Breast epithelium (tissue), 4 donors: ENCODE measurements at places on chromosomes 2 and 18. TPM values are rescaled to one million over a fixed set of nuclear protein-coding genes. Genes with fewer than 3 reads are reported as not detected.

The NEU4 gene
- total RNA-seq: 0.44 TPM

The CCL20 gene
- 6.7 TPM for total RNA-seq

The LHCGR gene
- 0.64 TPM for total RNA-seq

DNA sequence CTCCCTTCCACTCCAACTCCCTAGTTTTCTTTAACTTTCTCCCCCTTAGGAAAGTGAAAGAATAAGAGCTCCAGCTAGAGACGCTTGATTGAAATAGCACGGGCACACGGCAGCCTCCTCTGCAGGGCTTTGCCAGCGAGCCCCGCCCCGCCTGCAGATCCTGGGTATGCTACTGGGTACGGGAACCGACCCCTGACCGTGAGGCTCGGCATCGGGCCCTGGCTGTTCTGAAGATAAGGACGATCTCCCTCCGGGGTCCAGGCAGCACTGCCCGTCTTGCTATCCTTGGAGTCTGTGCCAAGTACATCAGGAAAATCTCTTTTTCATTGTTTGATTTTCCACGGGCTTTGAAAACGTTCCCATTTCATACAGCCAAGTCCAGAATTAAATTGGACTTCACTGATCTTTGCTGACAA lies 284.5 kb downstream of the MTX2 start:
- H3K27me3 ChIP-seq: no peaks in the 10 kb centered on the region
- H3K4me1 ChIP-seq: no peaks in the 10 kb centered on the region
- peak; percentile 54 for DNase-seq
- H3K27ac ChIP-seq: peak overlapping the region; percentile 79
- H3K36me3 ChIP-seq: no peaks in the 10 kb centered on the region

- no peak overlapping the region for H3K4me3 ChIP-seq
- no peaks in the 10 kb centered on the region for H3K4me1 ChIP-seq
- peak; percentile 89 for DNase-seq
- peak overlapping the region; percentile 82 for H3K27ac ChIP-seq
- H3K27me3 ChIP-seq: no peaks in the 10 kb centered on the region
- H3K36me3 ChIP-seq: no peaks in the 10 kb centered on the region
Measured at GRCh38 chr2:95260028-95261023, 13.9 kb upstream of the PROM2 start.

DNA sequence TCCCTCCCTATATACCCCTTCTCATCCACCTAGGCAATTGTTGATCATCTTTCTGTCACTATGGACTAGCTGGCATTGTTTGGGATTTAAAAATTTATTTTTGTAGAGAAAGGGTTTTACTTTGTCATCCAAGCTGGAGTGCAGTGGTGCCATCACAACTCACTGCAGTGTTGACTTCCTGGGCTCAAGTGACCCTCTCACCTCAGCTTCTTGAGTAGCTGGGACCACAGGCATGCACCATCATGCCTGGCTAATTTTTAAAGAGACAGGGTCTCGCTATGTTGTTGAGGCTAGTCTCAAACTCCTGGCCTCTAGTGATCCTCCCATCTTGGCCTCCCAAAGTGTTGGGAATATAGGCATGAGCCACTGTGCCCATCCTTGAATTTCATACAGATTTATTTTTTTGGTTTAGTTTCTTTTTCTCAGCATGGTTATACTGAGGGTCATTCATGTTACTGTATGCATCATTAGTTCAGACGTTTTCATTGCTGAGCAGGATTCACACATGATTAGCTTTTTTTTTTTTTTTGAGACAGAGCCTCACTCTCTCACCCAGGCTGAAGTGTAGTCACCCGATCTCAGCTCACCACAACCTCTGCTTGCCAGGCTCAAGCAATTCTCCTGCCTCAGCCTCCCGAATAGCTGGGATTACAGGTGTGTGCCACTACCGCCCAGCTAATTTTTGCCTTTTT lies 8.6 kb upstream of the PCARE start:
- no peak overlapping the region for H3K4me3 ChIP-seq
- no peaks in the 10 kb centered on the region for H3K27me3 ChIP-seq
- H3K27ac ChIP-seq: no peak overlapping the region

GRCh38 chr2:71784734-71785511 lies 331.6 kb downstream of the DYSF start:
- no peak overlapping the region for H3K4me3 ChIP-seq
- H3K36me3 ChIP-seq: no peaks in the 10 kb centered on the region
- no peaks in the 10 kb centered on the region for H3K4me1 ChIP-seq
- no peaks in the 10 kb centered on the region for H3K27me3 ChIP-seq
- H3K27ac ChIP-seq: no peak overlapping the region
- DNase-seq: peak; percentile 13

GRCh38 chr2:196372811-196373664 lies 201.7 kb upstream of the STK17B start:
- no peak overlapping the region for H3K27ac ChIP-seq
- H3K4me1 ChIP-seq: no peaks in the 10 kb centered on the region
- H3K36me3 ChIP-seq: no peaks in the 10 kb centered on the region
- no peaks in the 10 kb centered on the region for H3K27me3 ChIP-seq
- DNase-seq: no peak

DNA sequence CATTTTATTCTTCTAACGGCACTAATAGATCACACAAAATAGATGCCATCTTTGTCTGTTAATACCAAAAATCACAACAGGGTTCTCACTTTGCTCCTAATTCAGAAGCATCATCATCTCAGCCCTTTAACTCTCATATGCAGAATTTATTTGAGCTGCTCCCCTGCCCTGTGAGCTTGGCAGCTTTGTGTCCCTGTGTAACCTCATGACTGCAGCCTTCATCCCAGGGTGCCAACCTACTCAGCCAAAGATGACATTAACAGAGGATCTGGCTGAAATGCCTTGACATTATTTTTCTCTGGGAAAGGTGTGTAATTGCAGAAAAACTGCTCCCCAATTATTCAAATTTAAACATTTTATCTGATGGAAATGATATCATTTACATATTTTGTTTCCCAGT lies 319.4 kb downstream of the NRXN1 start:
- DNase-seq: no peak
- H3K4me1 ChIP-seq: no peaks in the 10 kb centered on the region
- no peaks in the 10 kb centered on the region for H3K36me3 ChIP-seq
- no peaks in the 10 kb centered on the region for H3K27me3 ChIP-seq

DNA sequence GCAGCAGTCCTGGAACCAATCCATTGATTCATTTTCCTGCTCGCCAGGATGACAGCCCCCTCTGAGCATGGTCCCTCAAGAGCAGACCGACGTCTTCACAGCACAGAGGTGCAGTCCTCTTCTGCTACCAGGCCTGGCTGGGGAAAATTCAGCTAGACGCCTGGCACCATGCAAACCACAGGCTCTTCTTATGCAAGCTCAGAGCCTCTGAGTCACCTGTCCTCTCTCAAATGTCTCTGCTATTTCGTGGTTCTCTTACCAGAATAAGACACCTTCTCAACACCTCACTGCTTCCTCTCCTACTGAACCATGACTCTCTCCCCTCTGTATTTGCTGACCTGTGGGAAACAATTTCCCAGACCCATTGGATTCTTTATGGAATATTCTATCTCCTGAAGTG lies 79.8 kb upstream of the CYRIA start:
- no peaks in the 10 kb centered on the region for H3K27me3 ChIP-seq
- DNase-seq: no peak
- H3K27ac ChIP-seq: no peak overlapping the region
- no peaks in the 10 kb centered on the region for H3K36me3 ChIP-seq
- no peak overlapping the region for H3K4me3 ChIP-seq

DNA sequence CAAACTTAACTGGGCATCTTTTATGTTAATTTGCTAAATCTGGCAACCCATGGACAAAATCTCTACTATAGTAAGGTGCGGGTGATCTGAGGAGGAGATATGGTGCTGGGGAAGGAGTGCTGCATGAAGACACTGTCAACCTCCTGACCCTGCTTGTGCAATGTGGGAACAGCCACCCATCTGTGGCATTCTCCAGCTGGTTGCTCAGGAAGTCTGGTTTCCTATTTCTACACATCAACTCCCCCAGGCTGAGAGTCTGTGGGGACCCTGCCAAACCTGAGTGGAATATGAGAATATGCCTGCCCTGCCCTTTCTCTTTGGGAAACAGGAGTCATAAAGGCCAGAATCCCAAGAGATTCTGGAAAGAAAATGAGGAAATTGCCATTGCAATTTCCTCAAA lies 60.1 kb upstream of the PAX3 start:
- no peak overlapping the region for H3K27ac ChIP-seq
- H3K4me3 ChIP-seq: no peak overlapping the region
- no peaks in the 10 kb centered on the region for H3K27me3 ChIP-seq
- no peaks in the 10 kb centered on the region for H3K4me1 ChIP-seq
- DNase-seq: no peak
- no peaks in the 10 kb centered on the region for H3K36me3 ChIP-seq

DNA sequence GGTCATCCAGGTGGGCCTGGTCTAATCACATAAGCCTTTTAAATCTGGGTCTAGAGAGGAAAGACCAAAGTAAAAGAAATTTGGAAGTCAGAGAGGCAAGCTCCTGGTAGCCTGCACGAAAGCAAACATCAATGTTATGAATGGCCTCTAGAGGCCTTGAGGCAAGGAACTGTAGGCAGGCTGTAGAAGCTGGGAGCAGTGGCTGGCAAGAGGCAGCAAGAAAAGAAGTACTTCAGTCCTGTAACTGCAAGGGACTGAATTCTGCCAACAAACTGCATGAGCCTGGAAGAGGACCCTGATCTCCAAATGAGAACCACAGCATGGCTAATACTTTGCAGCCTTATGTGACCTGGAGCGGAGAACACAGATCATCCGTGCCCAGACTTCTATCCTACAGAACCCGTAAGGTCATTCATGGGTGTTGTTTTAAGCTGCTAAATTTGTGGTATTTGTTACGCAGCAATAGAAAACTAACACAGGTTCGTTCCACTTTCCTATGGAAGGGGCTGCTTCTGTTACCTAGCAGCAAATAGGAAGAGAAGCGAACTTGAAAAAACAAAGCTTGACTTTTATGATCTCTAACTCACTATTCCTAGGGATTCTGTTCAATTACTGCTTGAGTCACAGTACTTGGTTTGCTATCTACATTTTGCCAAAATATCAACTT lies 1.2 kb downstream of the IMMT start:
- peak overlapping the region; percentile 93 for H3K4me3 ChIP-seq
- no peaks in the 10 kb centered on the region for H3K36me3 ChIP-seq

GRCh38 chr18:60064271-60064670 lies 164.5 kb downstream of the PMAIP1 start:
- H3K36me3 ChIP-seq: no peaks in the 10 kb centered on the region
- no peaks in the 10 kb centered on the region for H3K4me1 ChIP-seq
- DNase-seq: no peak

DNA sequence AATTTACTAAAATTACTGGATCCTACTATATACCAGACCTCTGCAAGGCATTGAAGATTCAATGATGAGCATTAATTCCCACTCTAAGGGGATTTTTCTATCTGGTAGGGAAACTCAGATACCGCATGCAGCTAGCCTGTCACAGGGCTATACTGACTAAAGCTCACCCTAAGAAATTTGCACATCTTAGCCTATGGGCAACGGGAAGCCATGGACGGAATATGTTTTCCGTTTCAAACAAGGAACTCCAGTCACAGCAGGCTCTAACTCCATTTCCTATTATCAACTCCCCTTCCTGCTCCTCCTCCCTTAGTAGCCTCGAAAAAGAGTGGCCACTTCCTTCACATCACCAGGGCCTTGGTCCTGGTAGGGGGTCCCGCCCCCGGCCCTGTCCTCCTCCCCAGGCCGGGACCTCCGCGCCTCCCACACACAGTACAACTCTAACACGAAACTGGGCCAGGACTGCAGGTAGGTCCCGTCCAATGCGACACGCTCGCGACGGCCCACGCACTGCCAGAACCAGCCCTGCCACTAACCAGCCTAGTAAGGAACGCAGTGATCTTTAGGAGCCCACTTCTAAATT lies 659 bp upstream of the COX5B start:
- peak overlapping the region; percentile 93 for H3K4me3 ChIP-seq
- H3K4me1 ChIP-seq: no peaks in the 10 kb centered on the region
- H3K36me3 ChIP-seq: no peaks in the 10 kb centered on the region
- peak overlapping the region; percentile 95 for H3K27ac ChIP-seq
- DNase-seq: no peak
- no peaks in the 10 kb centered on the region for H3K27me3 ChIP-seq
